ENCODE measurements at places on chromosomes 1 and 21.

GRCh38 chr1:10635085-10635896 is 160.5 kb downstream of the PEX14 start:
- DNase-seq: no peak

- no peak for DNase-seq
These were observed 93.2 kb downstream of the PRDM2 start for GRCh38 chr1:13793088-13793730.

GRCh38 chr1:19037659-19038058 is 81.2 kb upstream of the IFFO2 start:
- no peak for DNase-seq

GRCh38 chr1:91701472-91701869 is 184.5 kb downstream of the TGFBR3 start:
- no peak for DNase-seq
